BJ (cell line): ENCODE measurements at places on chromosomes 16 and 17.

- no peak for DNase-seq
Measured at GRCh38 chr17:38703742-38704605, 1.1 kb upstream of the MLLT6 start.

DNA sequence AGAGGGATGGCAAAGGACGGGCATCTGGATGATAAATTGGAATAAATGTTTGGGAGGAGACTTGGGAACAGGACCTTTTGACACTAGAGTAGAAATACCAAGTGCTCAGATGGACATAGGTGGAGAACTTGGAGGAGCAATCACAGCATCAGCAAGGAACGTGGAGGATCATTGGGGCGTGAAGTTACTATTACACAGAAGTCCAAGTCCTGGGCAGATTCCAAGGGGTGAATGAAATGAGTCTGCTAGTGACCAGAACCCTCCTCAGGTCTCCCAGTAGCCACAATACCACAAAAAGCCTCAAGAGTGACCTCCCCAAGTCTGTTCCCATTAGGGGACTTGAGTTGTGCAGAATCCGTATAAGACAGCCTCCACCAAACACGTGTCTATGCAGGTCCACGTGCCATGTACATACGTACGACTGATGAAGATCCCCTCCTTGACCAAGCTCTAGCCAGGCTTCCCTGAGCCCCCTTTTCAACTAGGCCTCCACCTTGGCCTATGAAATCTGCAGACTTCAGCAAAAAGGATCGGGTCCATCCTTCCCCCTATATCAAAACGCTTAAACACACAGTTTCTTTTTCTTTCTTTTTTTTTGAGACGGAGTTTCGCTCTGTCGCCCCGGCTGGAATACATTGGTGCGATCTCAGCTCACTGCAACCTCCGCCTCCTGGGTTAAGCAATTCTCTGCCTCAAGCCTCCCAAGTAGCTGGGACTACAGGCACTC lies 2.2 kb downstream of the C17orf67 start:
- no peak for DNase-seq

- DNase-seq: no peak
Measured at GRCh38 chr16:84115919-84116719, 623 bp downstream of the MBTPS1 start.

DNA sequence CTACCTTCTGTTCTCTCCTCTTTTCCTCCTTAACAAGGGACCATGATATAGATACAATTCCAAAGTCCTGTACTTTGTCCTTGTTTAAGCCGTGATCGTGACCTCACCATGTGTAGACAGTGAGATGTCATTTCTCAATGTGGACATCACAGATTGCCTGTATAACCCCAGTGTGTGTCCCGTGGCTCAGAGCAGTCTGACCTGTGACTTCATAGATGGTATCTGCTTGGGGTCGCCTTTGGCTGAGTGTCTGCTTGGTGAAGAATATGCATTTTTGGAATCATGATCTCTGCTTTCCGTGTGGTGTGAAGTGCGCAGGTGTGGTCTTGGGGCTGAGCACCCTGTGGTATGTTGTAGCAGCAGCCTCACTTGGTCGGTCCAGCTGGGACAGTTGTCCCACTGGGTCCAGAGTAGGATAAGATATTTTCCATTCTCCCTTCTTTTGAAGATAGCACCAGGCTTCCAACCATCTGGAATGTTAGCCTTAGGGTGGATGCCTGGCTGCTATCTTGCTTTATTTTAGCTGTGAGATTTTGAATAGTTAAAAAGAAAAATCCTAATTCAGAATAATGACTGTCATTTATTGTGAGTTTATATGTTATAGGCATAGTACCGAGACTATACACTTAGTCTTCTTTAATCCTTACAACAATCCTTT lies 13.4 kb downstream of the MSI2 start:
- no peak for DNase-seq

DNA sequence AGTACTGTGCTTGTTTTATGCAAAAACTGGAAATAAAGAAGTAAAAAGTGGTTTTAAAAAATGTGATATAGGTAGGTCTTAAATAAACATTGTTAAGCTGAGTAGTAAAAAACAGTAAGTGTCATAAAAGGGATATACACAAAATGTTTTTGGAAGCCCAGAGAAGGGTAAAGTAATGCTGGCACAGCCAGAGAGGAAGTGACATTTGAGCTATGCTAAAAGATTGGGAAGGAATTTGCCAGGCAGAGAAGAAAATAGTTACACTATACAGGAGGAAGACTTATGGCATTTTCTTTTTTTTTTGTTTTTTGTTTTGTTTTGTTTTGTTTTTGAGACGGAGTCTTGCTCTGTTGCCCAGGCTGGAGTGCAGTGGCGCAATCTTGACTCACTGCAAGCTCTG lies 40.8 kb upstream of the TAOK1 start:
- DNase-seq: no peak

DNA sequence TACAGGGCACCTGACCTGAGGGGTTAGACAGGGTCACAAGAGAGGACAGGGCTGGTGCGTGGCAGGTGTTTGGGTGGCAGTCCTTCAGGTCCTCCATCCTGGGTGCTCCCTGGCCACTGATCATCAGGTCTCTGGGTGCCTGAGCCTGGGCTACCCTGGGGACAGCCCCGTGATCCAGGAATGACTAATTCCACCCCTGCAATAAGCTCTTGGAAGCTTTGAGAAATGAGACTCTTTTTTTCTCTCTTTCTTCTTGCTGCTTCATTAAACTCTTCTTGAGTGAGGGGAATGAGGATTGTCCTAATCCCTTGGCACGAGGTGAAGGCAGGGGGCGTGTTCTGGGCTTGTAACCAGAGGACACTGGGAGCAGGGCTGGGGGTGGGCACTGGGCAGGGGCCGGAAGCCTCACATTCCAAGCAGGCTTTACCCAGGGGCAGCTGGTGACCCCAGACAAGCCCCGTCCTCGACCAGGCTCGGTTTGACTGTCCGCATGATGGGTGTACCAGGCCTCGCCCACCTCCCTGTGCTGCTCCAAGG lies 21.4 kb upstream of the SPNS2 start:
- DNase-seq: no peak

DNA sequence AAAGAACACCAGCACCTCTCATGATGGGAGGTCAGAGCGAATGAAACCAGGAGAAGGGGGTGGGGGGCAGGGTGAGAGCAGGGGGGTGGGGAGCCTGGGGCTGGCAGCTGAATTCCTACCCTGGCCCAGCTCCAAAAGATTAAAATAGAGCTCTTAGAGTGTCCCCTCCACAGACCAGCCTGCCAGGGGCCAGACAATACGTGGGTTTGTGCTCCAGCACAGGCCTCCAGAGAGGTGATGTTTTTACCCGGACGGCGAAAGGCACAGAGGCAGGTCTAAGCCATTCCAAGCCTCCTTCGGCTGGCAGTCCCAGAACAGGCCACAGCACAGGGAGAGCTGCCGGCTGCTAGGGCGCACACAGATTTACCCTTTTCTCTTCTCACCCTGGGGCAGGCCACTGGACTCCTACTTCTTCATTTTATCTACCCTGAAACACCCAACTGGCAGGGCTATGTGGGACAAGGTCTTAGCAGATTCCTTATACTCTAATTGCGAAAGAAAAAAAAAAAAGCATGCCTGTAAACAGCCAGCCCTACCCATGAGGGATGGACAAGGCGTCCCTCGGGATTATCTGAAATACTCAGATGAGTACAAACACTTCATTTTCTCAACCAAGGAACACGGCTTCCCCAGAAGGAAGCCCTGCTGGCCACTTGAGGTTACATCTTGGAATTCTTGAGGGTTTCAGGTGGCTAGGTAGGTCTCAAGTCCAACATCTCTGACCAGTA lies 71.9 kb upstream of the NOG start:
- DNase-seq: no peak

GRCh38 chr16:83220066-83220465 lies 587.7 kb upstream of the HSBP1 start:
- DNase-seq: no peak

DNA sequence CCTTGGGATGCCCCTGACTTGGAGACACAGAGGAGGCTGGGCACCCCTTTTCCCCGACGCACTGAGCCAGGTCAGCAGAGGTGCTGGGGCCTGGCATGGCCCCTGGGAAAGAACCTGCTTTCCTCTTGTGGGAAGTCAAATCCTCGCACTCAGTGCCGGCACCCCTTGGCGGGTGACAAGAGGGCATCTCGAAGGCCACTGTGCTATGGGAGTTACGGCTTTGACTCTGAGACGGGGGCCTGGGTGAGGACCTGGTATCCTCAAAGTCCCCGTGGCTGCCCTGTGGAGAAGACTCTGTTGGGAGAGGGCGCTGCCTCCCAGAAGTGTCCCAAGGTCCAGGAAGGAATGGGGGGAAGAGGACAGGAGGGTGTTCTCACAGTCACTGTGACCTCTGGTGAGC lies 117.0 kb downstream of the METRNL start:
- DNase-seq: no peak

DNA sequence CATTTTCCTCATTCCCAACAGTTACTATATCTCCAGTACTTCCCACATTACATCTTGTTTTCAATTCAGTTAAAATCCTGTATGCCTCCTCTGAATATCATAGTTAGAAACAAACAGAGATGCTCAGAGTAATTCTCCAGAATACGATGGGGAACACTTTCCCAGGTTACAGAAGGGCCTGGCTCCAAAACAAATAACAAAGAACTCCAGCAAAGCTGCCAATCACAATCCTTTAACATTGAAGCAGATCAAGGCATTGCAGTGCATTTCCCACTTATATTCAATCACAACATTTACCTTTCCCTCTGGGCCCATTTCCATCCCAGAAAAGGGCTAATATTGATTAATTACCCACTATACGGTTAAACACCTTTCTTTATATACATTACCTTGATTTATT lies 29.4 kb upstream of the PMFBP1 start:
- DNase-seq: no peak

DNA sequence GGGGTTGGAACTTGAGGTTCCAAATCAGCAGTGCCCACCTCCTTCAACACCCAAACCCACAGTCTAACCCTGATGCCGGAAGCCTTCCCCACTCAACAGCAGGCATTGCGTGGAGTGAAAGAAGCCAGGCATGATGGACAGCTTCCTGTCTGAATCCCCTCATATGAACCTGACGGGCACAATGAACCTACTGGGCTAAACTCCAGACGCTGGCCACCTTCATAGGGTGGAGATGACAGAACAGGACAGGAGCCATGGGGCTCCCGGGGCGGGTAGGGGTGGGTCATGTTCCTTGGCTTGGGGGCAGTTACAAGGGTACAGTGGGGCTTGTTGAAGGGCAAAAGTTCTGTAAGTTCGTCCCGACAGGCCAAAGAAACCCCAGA lies 460 bp upstream of the HSBP1 start:
- no peak for DNase-seq

DNA sequence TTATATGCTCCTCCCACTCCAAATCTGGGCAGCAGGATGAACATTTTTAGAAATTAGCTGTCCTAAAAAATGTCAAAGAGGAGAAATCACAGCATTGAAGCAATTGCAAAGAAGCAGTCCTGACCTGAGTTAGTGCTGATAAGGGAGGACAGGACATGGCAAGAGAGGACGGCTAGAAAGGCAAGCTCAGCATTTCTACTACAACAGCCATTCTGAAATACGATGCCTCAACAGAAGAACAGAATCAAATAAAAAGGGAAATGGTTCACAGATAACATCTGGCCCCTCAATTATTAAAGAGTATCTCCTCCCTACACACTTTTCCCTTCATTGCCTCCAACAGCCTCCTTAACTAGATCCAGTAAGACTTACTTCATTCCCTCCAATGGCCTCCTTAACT lies 18.3 kb downstream of the VPS53 start:
- DNase-seq: no peak

DNA sequence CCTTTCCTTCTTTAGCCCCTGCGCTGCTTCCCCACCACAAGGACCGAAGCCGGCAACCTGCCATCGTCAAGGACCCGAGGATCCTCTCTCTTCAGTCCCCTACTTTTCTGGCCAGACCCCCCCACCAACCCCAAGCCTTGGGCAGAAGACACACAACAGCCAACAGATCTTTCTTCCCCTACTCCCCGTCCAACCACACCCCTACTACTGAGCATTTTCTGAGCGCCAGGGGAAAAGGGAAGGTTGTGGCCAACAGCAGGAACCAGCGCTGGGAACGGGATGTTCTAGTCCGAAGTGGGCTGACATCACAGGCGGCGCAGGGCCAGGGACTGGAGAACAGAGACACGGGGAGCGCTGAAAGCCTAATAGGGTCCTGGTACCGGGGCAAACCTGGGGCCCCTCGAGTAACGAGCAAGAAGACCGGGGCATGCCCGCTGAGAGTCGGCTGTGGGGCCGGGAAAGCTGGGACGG lies 528 bp downstream of the PER1 start:
- DNase-seq: no peak

DNA sequence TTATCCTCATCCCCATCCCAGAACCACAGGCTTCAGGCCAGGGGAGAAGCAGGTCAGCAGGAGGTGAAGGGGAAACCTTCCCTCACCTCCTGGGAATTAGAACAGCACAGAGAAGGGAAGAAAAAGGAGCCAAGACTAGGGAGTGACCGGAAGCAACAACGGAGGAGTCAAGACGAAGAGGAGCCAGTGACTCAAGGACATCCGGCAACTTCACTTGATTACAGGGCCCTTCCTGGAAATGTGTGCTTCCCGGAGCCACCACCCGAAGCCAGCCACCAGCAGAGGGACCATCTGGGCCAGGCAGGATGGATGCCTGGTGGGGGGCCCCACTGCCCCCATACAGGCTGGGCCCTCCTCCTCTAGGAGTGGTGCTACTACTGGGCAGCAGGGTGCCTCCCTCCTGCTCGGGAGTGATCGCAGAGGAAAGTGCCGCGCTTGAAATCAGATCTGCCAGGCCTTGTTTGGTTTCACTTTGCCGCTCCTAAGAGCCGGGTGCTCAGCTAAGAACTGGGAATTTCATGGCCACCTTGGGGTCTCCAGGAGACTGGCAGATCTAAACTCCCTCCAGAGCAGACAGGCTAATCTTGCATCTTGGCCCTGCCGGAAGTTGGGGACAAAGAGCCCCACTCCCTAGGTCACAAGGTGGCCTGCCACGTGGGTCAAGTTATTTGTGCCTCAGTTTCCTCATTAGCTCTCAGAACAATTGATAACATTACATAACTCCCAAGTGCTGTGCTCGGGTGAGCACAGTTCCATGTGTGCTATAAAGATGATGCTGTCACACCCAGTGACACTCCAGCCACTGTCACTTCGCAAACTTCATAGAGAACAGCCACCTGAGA lies 6.6 kb downstream of the CDC42EP4 start:
- DNase-seq: peak; percentile 60

DNA sequence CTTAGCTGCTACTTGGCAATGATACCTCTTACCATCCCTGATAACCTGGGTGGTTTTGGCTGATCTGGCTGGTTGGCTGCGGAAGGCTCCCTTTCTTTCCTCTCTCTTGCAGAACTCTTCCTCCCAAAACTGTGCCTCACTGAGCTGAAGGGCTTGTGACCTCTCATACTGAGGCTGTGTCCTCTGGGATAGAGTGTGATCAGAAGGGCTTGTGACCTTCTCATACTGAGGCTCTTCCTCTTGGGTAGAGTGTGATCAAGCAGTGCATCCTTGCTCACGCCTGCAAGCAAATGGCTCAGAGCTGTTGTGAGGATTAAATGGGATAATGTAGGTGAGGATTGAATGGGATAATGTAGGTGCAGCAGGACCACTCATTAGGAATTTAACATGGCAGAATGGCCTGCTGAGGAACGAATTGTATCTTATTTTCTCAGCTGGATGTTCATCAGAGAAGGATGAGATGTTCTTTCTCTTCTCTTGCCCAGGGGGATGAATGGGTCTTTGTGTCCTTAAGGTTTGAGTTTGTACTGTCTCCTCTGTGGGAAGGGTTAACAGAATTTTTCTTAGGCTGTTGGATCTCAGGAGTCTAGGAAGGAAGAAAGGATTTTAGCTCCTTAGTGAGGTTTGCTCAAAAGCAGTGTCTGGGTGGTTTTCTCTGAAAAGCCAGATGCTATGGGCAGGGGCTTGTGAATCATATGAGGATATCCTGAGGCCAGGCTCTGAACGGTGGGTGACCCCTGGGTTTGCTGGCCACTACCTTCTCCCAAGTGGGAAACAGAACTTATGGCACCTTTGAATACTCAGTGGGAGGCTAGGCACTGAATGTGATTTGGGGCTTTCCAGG lies 130.0 kb upstream of the HS3ST2 start:
- no peak for DNase-seq
